Ammon's horn (tissue), 1 donor: ENCODE measurements at places on chromosomes 1 and 21.

- DNase-seq: no peak
Observed at GRCh38 chr1:156226116-156226538, 13.3 kb downstream of the PMF1 start.

GRCh38 chr1:198686069-198686728 is 47.4 kb downstream of the PTPRC start:
- no peak for DNase-seq

GRCh38 chr1:228897901-228898300 is 162.6 kb downstream of the RHOU start:
- DNase-seq: no peak

DNA sequence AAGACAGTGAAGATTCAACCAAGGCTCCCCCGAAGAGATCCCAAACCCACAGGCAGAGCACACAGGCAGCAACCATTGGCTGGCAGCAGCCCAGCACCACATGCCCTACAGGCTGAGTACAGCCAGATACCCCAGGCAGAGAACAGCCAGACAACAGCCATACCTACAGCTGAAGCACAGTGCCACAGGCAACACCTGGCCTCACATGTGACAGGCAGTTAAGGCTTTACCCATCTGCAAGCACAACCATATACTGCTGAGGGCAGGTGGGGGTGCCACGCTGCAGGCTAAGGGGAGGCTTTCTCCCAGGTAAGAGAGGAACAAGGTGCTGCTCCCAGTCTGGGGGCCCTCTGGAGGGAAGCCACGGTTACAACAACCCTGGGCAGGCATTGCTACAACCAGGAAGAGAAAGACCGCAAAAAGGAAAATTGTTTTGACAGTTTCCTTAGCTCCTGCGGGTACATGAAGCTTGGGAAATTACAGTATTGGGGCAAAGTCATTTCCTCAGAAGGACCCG is 12.3 kb downstream of the CHIT1 start:
- no peak for DNase-seq

DNA sequence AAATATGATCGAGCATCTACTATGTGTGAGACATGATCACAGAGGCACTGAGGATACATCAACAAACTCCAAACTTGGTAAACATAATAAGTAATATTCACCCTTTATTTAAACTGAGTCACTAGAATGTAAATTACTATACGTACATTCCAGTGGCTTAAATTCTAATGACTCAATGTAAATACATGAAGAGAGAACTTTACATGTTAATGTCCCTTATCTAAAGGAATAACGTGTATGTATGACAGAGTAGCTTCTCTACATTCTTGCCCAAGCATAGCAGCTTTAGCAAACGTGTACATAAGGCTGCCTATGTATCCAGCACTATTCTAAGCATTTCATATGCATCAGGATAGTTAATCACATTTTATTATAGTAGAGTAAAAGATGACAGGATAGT is 111.8 kb upstream of the CYYR1 start:
- DNase-seq: no peak

- no peak for DNase-seq
Observed at GRCh38 chr21:44901391-44902074, 19.2 kb downstream of the ITGB2 start.

GRCh38 chr21:32475162-32475812 is 62.8 kb downstream of the EVA1C start:
- no peak for DNase-seq

- DNase-seq: no peak
Observed at GRCh38 chr1:172849653-172850052, 190.8 kb downstream of the FASLG start.

DNA sequence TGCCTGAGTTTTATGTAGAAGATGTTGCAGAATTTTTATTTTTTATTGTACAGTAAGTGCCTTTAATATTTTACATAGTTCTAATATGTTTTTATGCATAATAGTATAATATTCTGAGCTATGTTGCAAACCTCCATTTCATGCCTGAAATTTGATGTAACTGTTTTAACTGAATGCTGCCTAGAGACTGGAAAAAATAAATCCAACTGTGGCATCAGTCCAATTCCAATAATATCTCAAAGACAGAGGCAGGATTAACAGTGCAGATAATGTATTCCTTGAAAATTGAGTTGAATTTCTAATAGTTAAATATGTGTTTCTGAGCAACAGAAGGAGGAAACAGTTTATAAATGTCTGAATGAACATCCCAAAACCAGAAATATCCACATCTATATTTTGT is 61.1 kb upstream of the KIF1B start:
- no peak for DNase-seq

- peak; percentile 64 for DNase-seq
Observed at GRCh38 chr1:211589782-211590721, 11.1 kb upstream of the SLC30A1 start.

DNA sequence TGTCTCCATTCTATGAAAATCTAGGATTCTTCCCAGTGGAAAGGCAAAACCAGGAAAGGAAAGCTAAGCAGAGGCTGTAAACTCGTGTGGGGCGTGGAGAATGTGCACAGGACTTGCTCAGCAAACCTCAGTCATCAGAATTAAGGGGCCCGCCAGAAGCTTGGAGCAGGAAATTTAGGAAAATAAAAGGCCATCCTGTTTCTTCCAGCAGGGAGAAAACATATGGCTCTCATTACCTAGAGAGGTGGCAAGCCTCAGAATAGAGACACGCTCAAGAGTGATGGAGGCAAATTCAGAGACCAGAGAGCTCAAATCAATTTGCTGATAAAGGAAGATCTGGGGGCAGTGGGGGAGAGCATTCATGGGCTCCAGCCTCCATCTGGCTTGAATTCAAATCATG is 151.9 kb upstream of the KLHDC7A start:
- DNase-seq: peak; percentile 10
